ENCODE measurements at places on chromosomes 6 and 20.

GRCh38 chr6:114611696-114612095 lies 268.9 kb upstream of the HS3ST5 start:
- no peak overlapping the region for H3K27ac ChIP-seq
- no peak overlapping the region for H3K4me3 ChIP-seq
- no peaks in the 10 kb centered on the region for H3K27me3 ChIP-seq
- no peak for DNase-seq
- no peaks in the 10 kb centered on the region for H3K4me1 ChIP-seq
- H3K36me3 ChIP-seq: no peaks in the 10 kb centered on the region

- no peak for DNase-seq
- H3K36me3 ChIP-seq: no peaks in the 10 kb centered on the region
- no peaks in the 10 kb centered on the region for H3K27me3 ChIP-seq
- H3K4me1 ChIP-seq: no peaks in the 10 kb centered on the region
- no peak overlapping the region for H3K27ac ChIP-seq
- H3K4me3 ChIP-seq: no peak overlapping the region
These were observed 227.9 kb downstream of the TBXT start for GRCh38 chr6:165939601-165940290.

DNA sequence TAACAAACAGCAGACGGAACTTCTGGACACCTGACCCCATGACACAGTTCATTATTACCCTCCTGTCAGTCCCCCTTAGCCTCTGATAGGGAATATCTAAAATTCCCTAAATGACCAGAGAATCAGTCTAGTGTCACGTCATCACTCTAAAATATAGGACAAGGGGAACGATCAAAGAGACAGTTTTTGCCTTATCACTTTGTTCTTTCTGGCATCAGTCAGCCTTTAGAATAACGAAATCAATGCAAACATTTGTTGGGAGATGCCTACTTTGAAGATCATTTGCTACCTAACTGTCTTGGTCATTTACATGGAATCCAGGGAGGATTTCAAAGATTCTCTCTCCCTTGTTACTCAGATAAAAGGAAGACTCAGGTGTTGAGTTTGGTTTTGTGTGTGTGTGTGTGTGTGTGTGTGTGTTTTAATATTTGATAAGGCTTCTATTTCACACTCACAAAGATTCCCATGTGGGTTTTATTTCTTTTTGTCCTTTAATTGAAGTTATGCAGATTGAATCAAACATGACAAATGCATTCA lies 28.3 kb downstream of the LINC00237 start:
- no peaks in the 10 kb centered on the region for H3K4me1 ChIP-seq
- no peaks in the 10 kb centered on the region for H3K36me3 ChIP-seq
- no peak overlapping the region for H3K4me3 ChIP-seq
- no peak for DNase-seq
- no peak overlapping the region for H3K27ac ChIP-seq
- H3K27me3 ChIP-seq: peaks cover 26% of the 10 kb centered on the region

DNA sequence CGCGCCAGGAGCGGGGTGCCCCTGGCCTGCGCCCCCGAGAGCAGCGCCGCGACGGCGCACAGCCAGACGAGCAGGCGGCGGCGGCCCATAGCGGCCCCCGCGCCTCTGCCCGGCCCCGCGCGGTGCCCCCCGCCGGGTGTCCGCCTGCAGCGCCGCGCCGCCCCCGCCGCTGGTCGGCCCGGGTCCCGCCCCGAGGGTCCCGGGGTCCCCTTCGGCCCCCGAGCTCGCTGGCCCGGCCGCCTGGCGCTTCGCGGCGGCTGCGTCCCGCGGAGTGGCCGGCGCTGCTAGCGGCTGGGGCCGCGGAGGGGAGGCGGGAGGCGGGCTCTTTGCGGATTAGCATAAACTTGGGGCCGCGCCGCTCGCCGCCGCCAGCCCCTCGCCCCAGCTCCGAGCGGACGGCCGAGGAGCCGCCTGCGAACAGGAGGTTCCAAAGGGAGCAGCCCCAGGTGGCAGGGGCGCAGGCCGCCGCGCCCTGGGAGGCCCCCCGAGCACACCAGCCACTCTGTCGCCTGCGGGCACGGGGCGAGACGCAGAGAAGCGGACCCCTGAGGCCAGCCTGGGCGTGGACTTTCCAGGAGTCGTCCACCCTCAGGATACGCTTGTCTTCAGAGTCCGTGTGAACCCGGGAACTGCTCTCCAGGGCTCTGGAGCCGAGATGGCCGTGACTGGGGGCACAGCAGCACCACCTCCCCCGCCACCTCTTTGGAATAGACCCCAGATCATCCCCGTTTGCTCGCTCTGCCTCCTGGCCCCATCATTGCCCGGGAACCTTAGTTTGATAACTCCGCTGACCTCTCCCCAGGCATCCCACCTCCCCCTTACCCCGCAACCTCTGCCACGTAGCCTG lies at the start of gene EMILIN3:
Gene EMILIN3, minus strand, starts transcription at position 273 of the 847 bp plus-strand sequence. Its CDS starts 184 bp downstream, at position 89.
- no peak within 1 kb of the TSS for H3K27ac ChIP-seq
- no peaks in the 10 kb centered on the region for H3K36me3 ChIP-seq
- no peak for DNase-seq

GRCh38 chr6:43274916-43275597 lies 23.0 kb upstream of the SLC22A7 start:
- no peaks in the 10 kb centered on the region for H3K36me3 ChIP-seq
- DNase-seq: peak; percentile 17
- peak overlapping the region; percentile 36 for H3K4me3 ChIP-seq
- no peak overlapping the region for H3K27ac ChIP-seq
- peaks cover 45% of the 10 kb centered on the region for H3K27me3 ChIP-seq
- H3K4me1 ChIP-seq: peaks cover 13% of the 10 kb centered on the region

DNA sequence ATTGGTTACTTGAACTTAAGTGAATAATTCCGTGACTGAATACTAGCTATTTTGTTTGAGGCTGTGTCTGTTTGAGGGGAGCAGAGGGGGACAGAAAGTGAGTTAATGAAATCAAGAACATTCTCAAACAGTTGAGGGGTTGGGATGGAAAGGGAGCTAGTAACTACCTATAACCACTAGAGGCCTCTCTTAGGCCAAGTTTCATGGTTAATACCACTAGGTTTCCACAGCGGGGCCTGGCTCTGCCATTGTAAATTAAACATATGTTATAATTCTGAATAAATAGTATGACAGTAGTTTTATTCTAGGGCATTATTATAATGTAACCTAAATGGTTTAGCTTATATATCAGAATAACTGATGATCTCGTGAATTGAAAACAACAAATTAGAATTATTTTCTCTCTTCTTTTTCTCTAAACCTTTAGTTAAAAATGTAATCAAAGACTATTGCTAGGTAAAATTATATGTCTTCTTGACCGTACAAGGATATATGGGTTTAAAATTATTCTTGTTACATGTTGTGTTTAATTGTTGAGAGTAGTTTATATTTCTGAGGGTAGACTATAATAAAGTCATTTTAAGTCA lies 108.1 kb downstream of the BCKDHB start:
- DNase-seq: no peak
- H3K27ac ChIP-seq: no peak overlapping the region
- no peaks in the 10 kb centered on the region for H3K36me3 ChIP-seq

DNA sequence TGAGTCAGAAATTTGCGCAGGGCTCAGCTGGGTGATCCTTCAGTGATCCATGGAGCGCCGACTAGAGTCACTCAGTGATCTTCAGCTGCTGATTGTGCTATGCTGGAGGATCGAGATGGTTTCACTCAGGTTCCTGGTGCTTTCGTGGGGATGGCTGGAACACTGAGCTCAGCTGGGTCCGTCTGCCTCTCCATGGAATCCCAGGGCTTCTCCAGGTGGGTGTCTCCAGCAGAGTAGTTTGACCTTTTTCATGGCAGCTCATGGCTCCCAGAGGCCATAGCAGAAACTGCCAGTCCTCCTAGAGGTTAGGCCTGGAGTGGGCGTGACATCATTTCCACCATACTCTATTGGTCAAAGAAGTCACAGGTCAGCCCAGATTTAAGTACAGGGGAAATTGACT lies 88.8 kb upstream of the SIRPA start:
- no peak overlapping the region for H3K27ac ChIP-seq
- peaks cover 7% of the 10 kb centered on the region for H3K4me1 ChIP-seq
- H3K27me3 ChIP-seq: peaks cover 46% of the 10 kb centered on the region
- no peak overlapping the region for H3K4me3 ChIP-seq
- no peak for DNase-seq

DNA sequence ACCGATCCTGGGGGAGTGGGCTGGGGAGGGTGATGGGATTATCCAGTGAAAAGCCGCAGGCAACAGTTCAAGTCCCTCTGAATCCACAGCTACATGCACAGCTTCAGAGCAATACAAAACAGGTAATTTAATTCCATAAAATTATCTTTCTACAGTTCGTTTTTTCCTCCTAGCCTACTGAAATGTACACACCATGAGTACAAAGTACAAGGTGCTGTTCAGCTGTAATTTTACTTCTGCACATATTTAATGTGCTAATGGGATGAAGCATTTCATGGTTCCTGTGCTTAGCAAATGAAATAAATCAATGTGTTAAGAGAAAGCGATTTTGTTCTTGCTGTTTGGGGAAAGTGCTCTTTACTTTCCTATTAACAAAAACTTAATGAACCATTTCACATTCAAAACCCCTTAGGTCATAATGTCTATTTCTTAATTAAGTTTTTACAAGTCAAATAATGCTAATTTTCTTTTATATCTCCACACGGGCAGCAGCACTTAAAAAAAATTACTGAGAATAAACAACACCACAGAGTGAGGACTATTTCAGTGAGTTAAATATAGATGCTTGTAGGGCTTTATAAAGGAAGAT lies 71.8 kb downstream of the INSM1 start:
- DNase-seq: no peak
- H3K27me3 ChIP-seq: no peaks in the 10 kb centered on the region
- H3K4me1 ChIP-seq: peaks cover 20% of the 10 kb centered on the region
- H3K27ac ChIP-seq: no peak overlapping the region
- no peak overlapping the region for H3K4me3 ChIP-seq
